Activated T-helper 1 cell treated with Interleukin-2 at 50 U/mL for 16 hours (primary cell): ENCODE measurements at places on chromosomes 4 and X.

DNA sequence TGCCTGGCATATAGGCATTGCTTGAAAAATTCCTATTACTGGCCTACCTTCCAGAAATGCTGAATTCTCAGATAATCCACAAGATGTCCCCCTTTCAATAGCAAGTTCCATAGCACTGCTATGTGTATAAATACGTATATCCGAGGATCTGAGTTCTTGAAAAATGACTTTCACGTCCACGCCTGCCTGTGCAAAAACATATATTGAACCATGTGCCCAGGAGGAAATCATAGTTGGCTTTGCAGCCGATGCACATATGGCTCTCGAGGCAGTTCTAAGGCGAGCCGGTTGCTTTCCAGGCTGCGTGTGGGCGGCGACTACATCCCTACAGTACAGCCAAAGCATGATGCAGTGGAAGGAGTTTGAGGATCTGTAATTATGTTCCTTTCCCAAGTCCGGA is 55.4 kb upstream of the ESX1 start:
- no peak for DNase-seq

DNA sequence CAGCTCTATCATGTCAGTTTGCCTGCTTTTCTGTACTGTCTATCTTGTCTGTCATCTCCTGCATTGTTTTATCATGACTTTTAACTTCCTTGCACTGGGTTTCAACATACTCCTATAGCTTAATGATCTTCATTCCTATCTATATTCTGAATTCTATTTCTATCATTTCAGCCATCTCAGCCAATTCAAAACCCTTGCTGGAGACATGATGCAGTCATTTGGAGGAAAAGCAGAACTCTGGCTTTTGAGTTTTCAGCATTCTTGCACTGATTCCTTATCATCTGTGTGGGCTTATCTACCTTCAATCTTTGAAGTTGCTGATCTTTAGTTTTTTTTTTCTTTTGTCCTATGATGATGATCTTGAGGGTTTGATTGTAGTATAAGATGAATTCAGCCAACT is 493.8 kb upstream of the GALNT7 start:
- DNase-seq = no peak

GRCh38 chr4:119014658-119015057 is 121.0 kb upstream of the MYOZ2 start:
- DNase-seq = no peak

DNA sequence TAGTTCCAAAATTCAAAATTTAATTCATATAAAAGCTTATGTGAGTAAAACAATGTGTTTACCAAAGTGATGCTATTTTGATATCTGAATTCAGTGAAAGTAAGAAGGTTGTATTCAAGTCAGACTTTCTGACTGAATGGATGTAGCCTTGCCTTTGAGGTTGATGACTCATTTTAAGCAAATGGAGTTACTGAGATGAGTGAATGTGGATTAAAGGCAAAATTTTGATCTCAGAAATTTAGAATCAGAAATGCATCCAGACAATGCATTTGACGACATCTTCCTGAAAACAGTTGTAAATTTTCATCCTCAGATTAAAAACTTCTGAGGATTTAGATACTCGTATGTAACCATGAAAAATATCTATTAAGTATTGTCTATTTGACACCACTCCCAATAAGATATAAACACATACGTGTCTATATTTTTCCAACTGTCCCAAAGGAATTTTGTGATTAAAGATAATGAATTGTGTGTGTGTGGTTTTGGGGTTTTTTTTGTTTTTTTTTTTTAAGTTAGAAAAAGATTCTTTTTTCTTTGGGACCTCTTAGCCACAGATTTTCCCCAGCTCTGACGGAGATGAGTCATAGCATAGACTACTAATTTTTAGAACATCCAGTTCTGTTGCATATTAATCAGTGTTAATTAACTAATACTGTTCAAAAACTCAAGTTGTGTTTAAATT is 34.4 kb downstream of the NFKB1 start:
- DNase-seq = no peak

GRCh38 chrX:153494061-153494460 is 719 bp upstream of the BGN start:
- DNase-seq = no peak

DNA sequence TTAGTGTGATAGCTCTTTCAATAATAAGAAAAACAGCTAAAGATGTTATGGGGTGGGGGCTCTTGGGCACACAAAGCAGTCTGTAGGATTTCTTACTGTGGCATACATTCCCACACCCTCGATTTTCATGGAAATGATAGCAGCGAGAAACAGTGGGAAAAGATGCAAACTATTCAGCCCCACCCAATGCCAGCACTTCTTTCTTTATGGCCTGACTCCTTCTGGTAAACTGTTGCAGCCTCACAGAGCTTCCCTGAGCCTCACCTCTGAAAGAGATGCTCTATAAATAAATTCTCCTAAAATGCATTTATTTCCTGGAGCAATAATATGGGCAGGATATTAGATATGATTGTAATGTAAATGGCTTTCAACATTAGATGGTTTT is 910 bp downstream of the ANK2 start:
- DNase-seq = no peak

DNA sequence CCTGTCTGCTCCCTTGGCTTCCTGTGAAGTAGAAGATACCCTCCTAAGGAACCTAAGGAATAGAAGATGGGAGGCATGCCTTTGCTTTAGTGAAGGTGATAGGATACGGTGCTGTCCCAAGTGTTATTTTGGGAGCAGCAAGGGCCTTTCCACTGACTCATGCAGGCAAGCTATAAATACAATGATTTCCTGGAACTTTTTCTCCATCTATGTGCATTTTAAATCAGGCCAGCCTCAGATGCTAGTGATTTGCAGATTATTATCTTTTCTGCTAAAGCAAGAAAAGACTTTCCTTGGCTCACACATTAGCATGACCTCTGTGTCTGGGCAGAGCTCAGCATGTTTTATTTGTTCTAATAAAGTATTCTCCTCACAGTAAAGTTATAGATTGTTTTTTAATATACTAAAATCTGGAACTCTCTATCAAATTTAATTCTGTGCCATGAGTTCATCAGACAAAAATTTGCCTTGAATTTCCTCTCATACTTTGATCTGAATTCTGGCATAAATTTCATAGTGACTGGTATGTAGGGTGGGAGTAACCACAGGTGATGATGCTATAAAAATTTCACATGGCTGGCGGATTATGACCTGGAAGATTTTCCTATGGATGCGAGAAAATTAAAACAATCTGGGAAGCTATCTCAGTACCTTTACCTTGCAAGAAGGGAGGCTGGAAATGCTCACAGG is 131.7 kb downstream of the REPS2 start:
- no peak for DNase-seq

DNA sequence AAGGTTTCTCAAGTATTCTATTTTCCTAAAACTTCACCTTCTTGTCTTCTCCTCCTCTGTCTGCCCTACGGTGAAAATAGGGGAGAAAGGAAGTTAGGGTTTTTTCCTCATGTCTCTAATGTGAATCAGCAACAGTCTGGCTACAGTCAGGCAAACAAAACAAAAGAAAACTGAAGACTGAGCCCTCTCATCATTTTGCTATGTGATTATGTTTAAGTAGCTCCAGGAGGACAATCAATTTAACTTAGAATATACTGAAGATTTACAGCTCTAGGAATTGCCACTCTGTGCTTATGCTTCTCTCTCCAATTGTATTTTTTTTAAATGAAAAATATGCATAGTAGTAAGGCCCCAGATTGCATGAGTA is 316.2 kb downstream of the GPAT3 start:
- no peak for DNase-seq

DNA sequence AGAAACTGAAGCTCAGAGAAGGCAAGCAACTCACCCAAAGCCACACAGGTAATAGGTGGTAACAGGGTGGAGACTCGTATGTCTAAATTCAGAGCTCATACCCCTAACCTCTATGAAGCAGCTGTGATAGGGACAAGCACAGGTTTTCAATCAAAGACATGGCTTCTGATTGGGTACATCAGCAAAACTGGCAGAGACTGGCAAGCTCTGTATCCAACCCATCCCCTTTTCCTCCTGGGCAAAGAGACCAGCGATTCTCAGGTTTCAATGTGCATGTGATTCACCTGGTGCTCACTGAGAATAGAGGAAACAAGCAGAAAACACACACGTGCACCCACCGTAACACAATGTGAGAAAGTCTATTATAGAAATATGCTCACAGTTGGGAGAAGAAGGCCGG is 153.0 kb downstream of the SMIM20 start:
- no peak for DNase-seq

GRCh38 chr4:26429910-26430309 is 60.4 kb downstream of the CCKAR start:
- DNase-seq = no peak

- no peak for DNase-seq
These were observed 117.3 kb upstream of the NKX1-1 start for GRCh38 chr4:1523506-1523905.

- no peak for DNase-seq
These were observed 3.7 kb downstream of the EREG start for GRCh38 chr4:74368596-74368995.
